ENCODE measurements at places on chromosomes 1 and 21.
A peak's percentile ranks its signal among the peaks of the same experiment; 100 is the strongest.

GRCh38 chr1:10064416-10065343, 31.9 kb downstream of the UBE4B start:
- no peak for DNase-seq

- peak; percentile 82 for DNase-seq
These were observed 52.4 kb downstream of the TLCD4 start for GRCh38 chr1:95169548-95169947.

GRCh38 chr1:204377800-204378668, 18.3 kb upstream of the PLEKHA6 start:
- peak; percentile 90 for DNase-seq

DNA sequence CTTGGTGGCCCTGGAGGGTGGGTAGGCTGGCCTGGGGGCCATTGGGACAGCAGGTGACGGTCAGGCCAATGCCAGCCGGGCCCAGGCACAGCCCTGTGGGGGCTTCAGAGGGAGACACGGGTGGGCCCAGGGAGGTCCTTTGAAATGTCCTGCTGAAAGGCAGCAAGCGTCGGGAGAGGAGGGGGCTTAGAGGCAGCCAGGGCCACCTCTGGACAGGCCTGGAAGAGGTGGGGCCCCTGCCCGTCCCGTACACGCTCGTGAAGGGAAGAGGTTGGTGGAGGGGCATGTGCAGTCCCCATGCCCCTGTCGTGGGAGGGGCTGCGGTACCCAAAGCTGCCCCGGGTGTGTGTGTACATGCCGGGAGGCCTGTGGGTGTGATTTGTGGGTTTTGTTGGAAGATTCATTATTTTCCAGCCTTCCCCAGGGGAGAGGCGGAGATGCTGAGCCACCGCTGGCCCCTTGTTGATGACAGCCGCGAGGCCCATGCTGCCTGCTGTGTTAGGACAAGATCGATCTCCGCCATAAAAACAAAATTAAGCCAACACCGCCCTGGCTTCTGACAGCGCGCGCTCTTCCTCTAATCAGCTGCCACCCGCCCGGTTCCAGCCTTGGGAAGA, 3.4 kb upstream of the PLCH2 start:
- DNase-seq, result no peak

GRCh38 chr1:156154317-156154749, 948 bp downstream of the SEMA4A start:
- no peak for DNase-seq

- DNase-seq, result no peak
These were observed 130.1 kb upstream of the CTTNBP2NL start for GRCh38 chr1:112265931-112266330.

- DNase-seq, result peak; percentile 62
These were observed 101.3 kb downstream of the IER5 start for GRCh38 chr1:181189691-181190363.

DNA sequence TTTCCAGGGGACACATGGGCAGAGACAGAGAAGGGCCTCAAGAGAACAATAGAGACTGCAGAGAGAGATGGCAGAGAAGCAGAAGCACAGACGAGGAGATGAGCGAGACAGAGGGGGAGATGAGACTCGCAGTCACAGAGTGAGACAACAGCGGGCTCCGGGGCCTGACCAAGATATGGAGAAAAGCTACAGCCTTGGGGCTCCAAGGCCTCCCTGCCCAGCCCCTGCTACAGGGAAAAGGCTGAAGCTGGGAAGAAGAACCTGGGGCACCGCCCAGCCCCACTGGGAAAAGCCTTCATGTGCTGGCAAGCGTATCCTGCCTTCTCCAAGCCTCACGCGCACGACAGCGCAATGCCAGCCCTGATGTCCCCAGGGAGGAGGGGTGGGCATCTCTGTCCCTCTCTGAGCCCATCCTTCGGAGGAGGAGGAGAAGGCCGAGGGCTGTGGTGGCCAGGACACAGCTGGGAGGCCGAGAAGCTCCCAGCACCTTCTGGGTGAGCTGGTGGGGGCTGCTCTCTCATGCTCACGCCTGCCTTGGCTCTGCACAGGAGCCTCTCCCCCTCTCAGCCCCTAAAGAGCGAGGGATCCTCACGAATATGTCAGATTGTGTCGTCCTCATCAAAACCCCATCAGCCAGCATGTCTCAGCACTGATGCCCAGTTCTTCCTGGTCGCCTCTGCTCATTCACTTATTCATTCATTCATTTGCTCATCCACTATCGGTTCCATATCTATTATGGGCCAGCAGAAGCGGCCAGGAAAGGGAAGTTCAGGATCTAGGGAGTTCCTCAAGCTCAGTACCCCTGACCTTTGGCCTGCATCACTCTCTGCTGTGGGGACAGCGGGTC, 56.6 kb downstream of the ACOT7 start:
- no peak for DNase-seq

GRCh38 chr1:234989479-234990327, 138.9 kb downstream of the TOMM20 start:
- DNase-seq, result no peak

DNA sequence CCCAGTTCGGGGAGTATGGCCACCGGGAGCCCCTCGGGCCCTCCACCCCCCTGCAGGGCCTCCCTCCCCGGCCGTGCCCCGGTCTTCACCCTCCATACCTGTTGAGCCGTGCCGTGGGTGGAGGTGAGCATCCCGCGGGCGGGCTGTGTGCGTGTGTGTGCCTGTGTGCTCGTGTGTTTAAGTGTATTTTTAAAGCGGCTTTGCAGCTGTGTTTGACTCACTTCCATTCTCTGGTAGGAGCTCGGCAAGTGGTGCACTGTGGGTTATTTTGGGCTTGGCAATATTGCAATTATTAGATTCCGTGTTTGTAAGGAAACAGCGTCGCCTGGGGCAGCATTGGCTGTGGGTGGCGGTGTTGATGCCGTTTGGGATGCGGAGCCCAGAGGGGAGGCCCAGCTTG, 20.3 kb upstream of the PLCH2 start:
- peak; percentile 79 for DNase-seq

- DNase-seq, result no peak
These were observed 402.1 kb upstream of the B3GALT2 start for GRCh38 chr1:193588311-193589082.

GRCh38 chr1:38609166-38610025, 250.2 kb downstream of the RRAGC start:
- no peak for DNase-seq

DNA sequence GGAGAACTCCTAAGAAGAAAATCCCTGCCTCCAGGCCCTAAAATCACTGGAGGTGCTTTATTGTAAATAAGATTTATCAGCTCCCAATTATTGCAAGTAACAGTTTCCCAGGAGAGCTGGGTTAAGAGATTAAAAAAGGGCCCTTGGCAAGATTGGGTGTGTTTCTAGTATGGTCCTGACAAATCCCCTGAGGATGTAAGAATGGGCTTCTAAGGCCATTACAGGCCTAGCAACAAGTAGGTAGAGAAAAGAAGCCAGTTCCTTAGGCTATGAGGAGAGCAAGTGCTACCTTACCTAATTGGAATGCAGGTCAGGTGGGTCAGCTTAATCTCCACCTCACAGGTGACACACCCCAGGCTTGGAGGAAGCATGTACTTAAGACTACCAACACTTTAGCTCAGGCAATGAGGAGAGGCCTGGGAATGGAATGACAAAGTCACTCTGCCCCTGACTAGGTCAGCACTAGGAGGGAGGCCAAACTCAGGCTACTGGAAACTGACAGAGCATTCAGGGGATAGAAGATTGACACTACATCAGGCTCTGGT, 6.8 kb upstream of the OTUD7B start:
- DNase-seq, result peak; percentile 38

DNA sequence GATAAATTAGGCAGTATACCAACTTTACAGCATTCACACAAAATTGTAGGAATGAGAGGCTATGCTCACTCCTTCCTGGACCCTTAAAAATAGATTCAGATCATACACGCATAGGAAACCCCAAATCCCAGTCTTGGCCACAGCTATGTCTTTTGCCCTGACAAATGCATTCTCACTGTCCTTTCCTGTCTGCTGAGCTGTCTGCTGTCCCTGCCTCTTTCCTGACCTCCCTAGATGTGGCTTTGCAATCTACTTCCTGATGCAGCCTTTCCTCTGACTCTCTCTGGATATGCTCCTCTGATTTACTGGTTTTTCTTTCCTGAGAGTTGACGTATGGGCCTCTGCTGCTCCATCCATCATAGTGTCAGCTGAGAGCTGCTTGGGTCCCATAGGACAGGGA, 59.8 kb upstream of the SLC35F3 start:
- DNase-seq, result no peak
